ENCODE measurements at places on chromosomes 6 and 20. TPM values are rescaled to one million over a fixed set of nuclear protein-coding genes. Genes with fewer than 3 reads are reported as not detected.

The KHDRBS2 gene
- total RNA-seq: not detected

The GATA5 gene
- not detected for total RNA-seq

The MCHR2 gene
- not detected for total RNA-seq

The LAMP5 gene
- not detected for total RNA-seq

The TFAP2C gene
- total RNA-seq: not detected

The PPIL6 gene
- 0.46 TPM for total RNA-seq

The STMN3 gene
- total RNA-seq: 18.0 TPM

The EPB41L1 gene
- 0.88 TPM for total RNA-seq

The BNIP5 gene
- not detected for total RNA-seq

The CCN6 gene
- total RNA-seq: not detected

The TMEM244 gene
- not detected for total RNA-seq

The EPM2A gene
- 8.5 TPM for total RNA-seq

The COMMD7 gene
- 39.6 TPM for total RNA-seq

The PXDC1 gene
- 4.8 TPM for total RNA-seq

The OTOR gene
- not detected for total RNA-seq

The IRF4 gene
- total RNA-seq: 689 TPM

The PTPRT gene
- total RNA-seq: not detected

The SERAC1 gene
- 8.9 TPM for total RNA-seq

The RIN2 gene
- total RNA-seq: not detected

The PTK6 gene
- total RNA-seq: 0.34 TPM

The FOXP4 gene
- 21.6 TPM for total RNA-seq

The COL20A1 gene
- not detected for total RNA-seq

The IL17A gene
- total RNA-seq: 35.3 TPM

The HELZ2 gene
- total RNA-seq: 32.2 TPM

The BPIFB6 gene
- not detected for total RNA-seq

The SLC22A16 gene
- total RNA-seq: not detected

The PCED1A gene
- 37.0 TPM for total RNA-seq

The ALDH8A1 gene
- total RNA-seq: 0.24 TPM

The GSTA3 gene
- total RNA-seq: not detected

The MUC22 gene
- total RNA-seq: not detected

The TMC2 gene
- total RNA-seq: not detected

The DCBLD1 gene
- 4.4 TPM for total RNA-seq

The ZSWIM3 gene
- 4.7 TPM for total RNA-seq

The WDR46 gene
- total RNA-seq: 60.7 TPM

The FERMT1 gene
- total RNA-seq: 0.33 TPM

The SLC32A1 gene
- total RNA-seq: not detected

The CDH4 gene
- total RNA-seq: 0.21 TPM

The KCNK16 gene
- not detected for total RNA-seq

The C20orf202 gene
- not detected for total RNA-seq

The ZNF217 gene
- 56.3 TPM for total RNA-seq

The GABRR1 gene
- total RNA-seq: not detected

The SLC17A2 gene
- not detected for total RNA-seq

The C6orf132 gene
- 0.29 TPM for total RNA-seq

The FAM50B gene
- 16.9 TPM for total RNA-seq

The GINS1 gene
- total RNA-seq: 32.3 TPM

The PLAGL2 gene
- 93.9 TPM for total RNA-seq

The CDYL gene
- total RNA-seq: 22.4 TPM

The OOEP gene
- not detected for total RNA-seq

The NUS1 gene
- 33.6 TPM for total RNA-seq

All from activated CD4-positive, alpha-beta memory T cell treated with anti-CD3 and anti-CD28 coated beads for 36 hours (primary cell).